H9 (cell line): ENCODE measurements at places on chromosomes 1 and 21. TPM values are rescaled to one million over a fixed set of nuclear protein-coding genes. Genes with fewer than 3 reads are reported as not detected.

GRCh38 chr1:95146637-95147036 lies 29.5 kb downstream of the TLCD4 start:
- DNase-seq: no peak

- DNase-seq: no peak
These were observed 76.4 kb upstream of the DNAH14 start for GRCh38 chr1:224852901-224853568.

GRCh38 chr1:41381692-41382479 lies 20.7 kb downstream of the FOXO6 start:
- no peak for DNase-seq

DNA sequence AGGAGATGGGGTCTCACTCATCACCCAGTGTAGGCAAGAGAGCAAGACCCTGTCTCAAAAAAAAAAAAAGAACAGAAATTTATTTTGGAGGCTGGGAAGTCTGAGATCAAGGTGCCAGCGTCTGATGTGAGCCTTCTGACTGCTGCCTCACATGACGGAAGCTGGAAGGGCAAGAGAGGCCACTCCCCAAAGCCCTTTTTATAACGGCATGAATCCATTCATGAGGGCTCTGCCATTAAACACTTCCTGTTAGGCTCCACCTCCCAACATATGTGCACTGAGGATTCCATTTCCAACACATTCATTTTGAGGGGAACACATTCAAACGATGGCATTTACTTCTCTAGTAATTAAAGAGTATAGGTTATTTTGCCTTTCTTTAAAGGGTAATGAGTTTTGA lies 50.9 kb upstream of the C1orf198 start:
- DNase-seq: no peak

- no peak for DNase-seq
These were observed 31.0 kb upstream of the EFCAB14 start for GRCh38 chr1:46749921-46750404.

- DNase-seq: no peak
These were observed 54.8 kb upstream of the CD34 start for GRCh38 chr1:207965392-207966387.

DNA sequence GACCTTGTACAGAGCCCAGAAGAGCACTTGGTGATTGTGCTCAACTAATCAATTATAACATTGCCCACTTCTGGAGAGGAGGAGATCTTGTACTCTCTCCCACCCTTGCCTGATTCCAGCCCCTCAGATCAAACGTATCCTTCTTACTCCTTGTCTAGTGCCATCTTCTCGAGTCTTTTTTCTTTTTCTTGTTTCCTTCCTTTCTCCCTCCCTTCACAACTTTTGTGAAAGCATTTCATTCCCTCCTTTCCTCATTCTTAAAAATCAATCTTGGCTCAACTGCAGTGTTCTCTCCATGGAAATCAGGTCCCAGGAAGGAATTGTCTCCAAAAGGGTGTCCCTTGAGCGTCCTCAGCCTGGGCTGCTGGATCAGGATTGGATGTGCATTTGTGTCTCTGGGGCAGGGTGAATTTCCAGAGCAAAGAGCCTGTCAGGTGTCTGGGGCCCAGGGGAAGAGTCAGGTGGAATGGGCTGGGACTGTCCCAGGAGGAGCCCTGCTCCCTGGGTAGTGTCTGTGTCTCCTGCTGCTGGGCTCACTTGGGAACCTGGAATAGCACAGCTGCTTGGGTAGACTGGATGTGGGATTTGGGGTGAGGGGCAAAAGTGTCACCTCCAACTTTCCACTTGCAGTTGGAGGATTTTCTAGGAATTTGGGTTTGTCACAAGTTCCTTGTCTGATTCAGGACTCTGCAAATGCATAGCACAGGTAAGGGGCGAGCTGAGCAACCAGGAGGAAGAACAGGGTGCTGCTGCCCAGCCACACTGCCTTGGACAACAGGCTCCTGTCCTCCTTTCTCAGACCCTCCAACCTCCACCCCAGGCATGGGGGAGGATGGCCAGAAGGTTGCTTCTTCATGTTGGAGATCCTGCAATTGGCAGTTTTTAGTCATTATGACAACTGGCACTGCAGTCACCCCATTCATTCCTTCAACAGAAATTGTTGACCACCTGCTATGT lies 3.3 kb downstream of the SOX13 start:
- no peak for DNase-seq

DNA sequence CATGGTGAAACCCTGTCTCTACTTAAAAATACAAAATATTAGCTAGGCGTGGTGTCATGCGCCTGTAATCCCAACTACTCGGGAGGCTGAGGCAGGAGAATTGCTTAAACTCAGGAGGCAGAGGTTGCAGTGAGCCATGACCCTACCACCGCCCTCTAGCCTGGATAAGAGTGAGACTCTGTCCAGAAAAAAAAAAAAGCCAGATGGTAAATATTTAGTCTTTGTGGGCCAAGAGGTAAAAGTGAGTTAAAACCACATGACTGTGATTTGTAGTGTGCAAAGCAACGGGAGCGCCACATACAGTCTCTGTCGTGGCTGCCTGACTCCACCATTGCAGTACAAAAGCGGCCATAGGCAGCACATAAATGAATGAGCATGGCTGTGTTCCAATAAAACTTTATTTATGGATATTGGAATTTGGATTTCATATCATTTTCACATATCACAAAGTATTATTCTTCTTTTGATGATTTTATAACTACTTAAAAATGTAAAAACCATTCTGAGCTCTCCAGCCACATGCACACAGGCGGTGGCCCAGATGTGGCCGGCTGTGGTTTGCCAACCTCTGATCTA lies 51.8 kb upstream of the CASZ1 start:
- DNase-seq: no peak

DNA sequence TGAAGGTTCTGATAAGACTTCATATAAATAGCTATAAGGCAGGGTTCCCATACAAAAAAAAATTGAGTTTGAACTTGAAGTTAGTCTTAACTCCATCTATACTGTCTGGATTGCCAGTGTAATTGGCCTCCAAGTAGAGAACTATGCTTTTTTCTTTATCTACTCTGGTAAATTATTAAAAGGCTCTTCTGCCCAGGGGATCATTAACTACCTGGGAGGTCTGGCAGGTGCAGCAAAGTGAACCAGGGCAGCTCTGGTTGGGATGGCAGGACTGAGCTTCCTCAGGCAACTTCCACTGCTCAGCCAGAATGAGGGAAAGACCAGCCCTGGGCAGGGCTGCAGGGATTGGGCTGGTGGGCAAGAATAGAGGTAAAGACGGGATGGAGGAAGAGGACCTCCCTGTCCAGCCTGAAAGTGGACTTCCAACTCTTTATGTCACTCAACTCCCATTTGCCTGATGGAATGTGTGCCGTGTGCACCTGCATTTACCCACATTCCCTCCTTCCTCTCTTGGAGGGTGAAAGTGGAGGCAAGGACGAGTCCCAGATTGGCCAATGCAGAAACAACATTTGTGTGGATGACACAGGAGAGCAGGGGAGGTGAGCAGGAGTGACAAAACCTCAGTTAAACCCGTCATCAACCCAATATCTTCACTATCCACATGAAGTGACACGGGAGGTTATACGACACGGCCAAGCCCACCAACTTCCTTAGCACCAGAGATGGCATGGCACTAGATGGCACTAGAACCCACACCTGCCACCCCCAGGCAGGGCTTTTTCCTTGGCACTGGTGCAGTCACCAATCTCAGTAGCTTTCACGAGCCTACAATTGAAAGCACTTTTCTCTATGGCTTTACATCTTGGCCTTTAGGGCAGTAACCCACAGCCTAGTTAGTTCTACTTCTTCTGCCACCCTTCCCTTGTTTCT lies 25.2 kb downstream of the CCN1 start:
- no peak for DNase-seq

GRCh38 chr1:12454406-12455391 lies 163.3 kb downstream of the DHRS3 start:
- no peak for DNase-seq

DNA sequence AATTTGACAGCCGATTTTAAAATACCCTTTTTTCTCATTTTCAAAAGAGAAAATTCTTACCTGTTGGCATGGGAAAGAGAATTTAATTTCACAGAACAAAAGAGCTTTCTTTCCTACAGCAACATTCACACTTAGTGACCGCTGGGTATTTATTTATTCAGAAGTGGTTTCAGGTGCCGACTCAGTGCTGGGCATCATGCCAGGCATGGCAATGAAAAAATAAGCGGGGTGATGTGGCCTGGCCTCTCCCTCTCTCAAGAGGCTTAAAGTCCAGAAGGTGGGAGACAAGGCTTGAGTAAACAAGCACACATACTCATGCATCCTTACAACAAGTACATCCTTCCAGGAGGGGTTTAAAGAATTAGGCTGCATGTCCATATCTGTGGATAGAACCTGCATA lies 4.1 kb upstream of the PCP4 start:
- DNase-seq: no peak

FAM72B gene
- total RNA-seq: 8.5 and 9.2 TPM in 2 replicates

C1orf21 gene
- total RNA-seq: 36.0 and 36.4 TPM in 2 replicates

AQP10 gene
- total RNA-seq: not detected in 2 replicates
